ENCODE measurements at places on chromosomes 3 and 15.

DNA sequence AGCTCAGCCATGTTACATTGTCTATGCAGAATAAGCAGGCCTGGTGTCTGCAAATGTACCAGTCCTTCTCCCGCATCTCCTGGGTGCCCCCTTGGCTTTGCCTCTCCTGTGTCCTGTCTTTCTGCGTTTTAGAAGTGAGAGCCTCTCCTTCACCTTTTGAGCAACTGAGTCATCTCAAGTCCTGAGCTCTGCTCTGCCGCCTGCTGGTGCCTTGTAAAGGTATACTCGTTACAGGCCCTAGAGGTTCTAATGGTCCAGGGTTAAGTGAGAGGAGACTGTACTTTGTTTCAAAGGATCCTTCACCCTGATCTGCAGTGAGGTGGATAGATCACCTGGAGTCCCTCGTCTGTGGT, 12.6 kb downstream of the GHRL start:
- DNase-seq: no peak

- no peak for DNase-seq
These were observed 25.3 kb upstream of the ABHD17C start for GRCh38 chr15:80669663-80670273.

DNA sequence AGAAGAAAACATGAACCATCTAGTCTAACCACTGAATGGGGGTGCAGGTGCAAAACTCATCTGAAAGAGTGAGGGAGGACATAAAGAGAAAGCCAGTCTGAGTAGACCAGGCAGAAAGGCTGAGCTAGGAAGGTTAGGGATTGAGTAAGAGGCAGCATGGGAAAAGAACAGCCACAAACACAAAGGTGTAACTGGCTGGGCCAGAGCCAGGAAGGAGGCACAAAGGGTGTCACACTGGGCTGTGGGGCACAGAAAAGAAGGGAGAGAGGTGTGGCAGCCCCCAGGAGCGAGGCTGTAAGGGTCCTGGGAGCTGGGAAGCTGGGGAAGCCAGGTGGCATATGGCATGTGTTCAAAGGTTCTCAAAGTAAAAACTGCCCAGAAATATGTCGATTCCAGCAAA, 18.7 kb downstream of the IGSF11 start:
- DNase-seq: no peak

GRCh38 chr3:120370463-120370862, 21.3 kb upstream of the LRRC58 start:
- DNase-seq: no peak

DNA sequence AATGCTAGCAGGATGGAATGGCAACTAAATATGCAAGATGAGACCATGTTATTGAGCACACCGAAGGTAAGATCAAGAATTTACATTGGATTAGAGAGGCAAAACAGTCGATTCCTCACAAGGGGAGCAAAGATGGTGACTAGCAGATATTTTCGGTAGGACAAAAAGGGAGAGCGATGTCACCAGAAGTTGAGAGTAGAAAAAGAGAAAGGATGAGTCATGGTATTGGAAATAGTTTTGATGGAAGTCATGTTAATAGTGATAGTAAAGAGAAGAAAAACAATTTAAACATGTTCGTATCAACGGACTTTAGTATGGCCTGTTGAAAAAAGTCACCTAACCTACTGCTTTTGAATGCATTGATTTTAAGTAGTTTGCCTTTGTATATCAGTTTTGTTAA, 55.0 kb downstream of the UBE2E2 start:
- DNase-seq: no peak

GRCh38 chr15:59473226-59473625, 35.2 kb downstream of the FAM81A start:
- DNase-seq: no peak

DNA sequence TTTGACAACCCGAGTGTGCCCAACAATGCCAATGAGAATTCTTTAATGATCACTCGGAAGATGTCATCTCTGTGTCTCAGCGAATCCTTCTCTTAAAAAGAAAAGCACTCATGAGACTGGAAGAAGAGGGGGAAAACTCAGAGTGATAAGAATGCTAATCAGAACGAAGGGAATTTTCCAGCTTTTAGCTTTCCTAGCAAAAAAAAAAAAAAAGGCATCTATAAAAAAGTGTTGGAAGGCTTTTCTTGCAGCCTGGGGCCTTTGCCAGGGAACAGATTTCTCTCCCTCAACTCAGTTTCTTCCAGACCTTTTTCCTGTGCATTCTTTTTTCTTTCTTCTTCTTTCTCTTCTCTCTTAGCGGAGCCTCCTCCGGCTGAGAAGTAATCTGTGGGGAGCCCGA, 80.5 kb upstream of the NEO1 start:
- no peak for DNase-seq
